Common myeloid progenitor, CD34-positive (primary cell): ENCODE measurements at places on chromosomes 3 and 15.

GRCh38 chr3:100333970-100334487 lies 528 bp upstream of the NIT2 start:
- H3K4me3 ChIP-seq: peak overlapping the region; percentile 64
- H3K36me3 ChIP-seq: peaks cover 5% of the 10 kb centered on the region
- no peaks in the 10 kb centered on the region for H3K27me3 ChIP-seq
- peaks cover 22% of the 10 kb centered on the region for H3K4me1 ChIP-seq
- H3K27ac ChIP-seq: peak overlapping the region; percentile 7

DNA sequence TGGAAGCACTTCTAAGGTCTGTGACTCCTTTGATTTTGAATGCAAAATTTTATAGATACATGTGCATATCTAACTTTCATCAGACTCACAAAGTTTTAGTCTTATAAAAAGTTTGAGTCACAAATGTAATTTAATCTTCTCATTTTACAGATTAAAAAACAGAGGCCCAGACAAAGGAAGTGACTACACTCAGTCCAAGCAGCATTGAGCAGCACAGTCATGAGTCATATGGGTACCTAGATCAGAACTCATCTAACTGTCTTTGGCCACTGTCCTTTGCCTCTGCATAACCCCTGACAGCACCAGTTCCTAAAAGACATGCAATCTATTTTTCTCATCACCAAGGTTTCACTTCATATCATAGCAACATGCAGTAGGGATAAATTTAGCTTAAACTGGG lies 210.7 kb upstream of the KCNH8 start:
- no peaks in the 10 kb centered on the region for H3K27me3 ChIP-seq
- no peak for DNase-seq
- H3K36me3 ChIP-seq: no peaks in the 10 kb centered on the region
- H3K4me1 ChIP-seq: no peaks in the 10 kb centered on the region
- no peak overlapping the region for H3K27ac ChIP-seq

GRCh38 chr3:38560996-38561717 lies 65.0 kb downstream of the EXOG start:
- no peaks in the 10 kb centered on the region for H3K27me3 ChIP-seq
- no peak overlapping the region for H3K4me3 ChIP-seq
- no peaks in the 10 kb centered on the region for H3K36me3 ChIP-seq
- no peak overlapping the region for H3K27ac ChIP-seq

GRCh38 chr3:27990837-27991236 lies 250.6 kb upstream of the CMC1 start:
- no peaks in the 10 kb centered on the region for H3K36me3 ChIP-seq
- no peaks in the 10 kb centered on the region for H3K27me3 ChIP-seq
- H3K4me1 ChIP-seq: no peaks in the 10 kb centered on the region

DNA sequence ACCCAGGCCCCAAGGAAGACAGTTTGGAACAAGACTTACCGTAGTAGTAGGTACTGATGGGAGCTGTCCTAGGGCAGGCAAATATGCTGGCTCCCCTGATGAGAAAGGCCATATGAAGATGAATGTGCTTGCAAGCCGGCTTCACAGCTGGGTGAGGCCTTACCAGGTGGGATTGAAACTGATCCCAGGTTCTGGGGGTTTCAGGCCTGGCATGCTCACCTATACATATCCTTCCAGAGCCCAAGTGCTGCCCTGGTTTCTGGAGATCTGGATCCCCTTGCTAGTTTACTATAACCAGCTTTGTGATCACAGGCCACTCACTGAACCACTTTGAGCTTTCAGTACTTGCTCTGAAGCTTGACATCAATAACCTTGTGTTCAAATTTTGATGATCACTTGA lies 274.3 kb downstream of the EPHB1 start:
- no peaks in the 10 kb centered on the region for H3K36me3 ChIP-seq
- no peak overlapping the region for H3K4me3 ChIP-seq
- H3K4me1 ChIP-seq: no peaks in the 10 kb centered on the region
- no peak for DNase-seq
- no peak overlapping the region for H3K27ac ChIP-seq
- no peaks in the 10 kb centered on the region for H3K27me3 ChIP-seq

GRCh38 chr3:182814419-182815062 lies 21.2 kb downstream of the ATP11B start:
- no peaks in the 10 kb centered on the region for H3K4me1 ChIP-seq
- H3K36me3 ChIP-seq: no peaks in the 10 kb centered on the region
- no peak overlapping the region for H3K4me3 ChIP-seq
- H3K27ac ChIP-seq: no peak overlapping the region
- H3K27me3 ChIP-seq: no peaks in the 10 kb centered on the region

DNA sequence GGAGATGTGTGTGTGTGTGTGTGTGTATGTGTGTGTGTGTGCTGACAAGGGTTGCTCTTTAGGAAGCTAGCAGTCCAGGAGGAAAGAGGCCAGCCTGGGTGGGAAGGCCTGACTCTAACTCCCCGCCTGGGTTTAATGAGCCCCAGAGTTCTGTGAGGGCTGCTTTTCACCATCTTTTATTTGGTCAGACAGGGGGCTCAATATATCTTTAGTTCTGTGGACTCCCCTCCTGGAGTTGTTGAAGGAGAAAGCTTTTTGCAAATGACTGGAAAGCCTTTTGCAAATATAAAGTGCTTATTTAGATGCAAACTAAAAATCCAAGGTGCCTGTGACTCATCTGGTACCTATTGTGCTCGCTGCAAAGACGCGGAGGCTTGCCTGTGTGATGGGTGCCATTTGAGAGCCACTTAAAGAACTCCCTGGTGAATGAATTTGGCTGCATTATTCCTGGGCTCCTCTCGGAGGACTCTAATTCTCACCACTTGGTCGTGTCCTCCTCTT lies 24.5 kb downstream of the DRD3 start:
- no peak overlapping the region for H3K27ac ChIP-seq
- H3K27me3 ChIP-seq: no peaks in the 10 kb centered on the region
- no peaks in the 10 kb centered on the region for H3K36me3 ChIP-seq
- no peak for DNase-seq

- H3K4me3 ChIP-seq: no peak overlapping the region
- H3K36me3 ChIP-seq: no peaks in the 10 kb centered on the region
- no peak for DNase-seq
- H3K27me3 ChIP-seq: peaks cover 64% of the 10 kb centered on the region
- no peaks in the 10 kb centered on the region for H3K4me1 ChIP-seq
- H3K27ac ChIP-seq: no peak overlapping the region
Observed at GRCh38 chr15:101314336-101315125, 19.5 kb upstream of the SNRPA1 start.

- H3K4me3 ChIP-seq: no peak overlapping the region
- peak; percentile 94 for DNase-seq
- H3K36me3 ChIP-seq: peaks cover 7% of the 10 kb centered on the region
- H3K27ac ChIP-seq: no peak overlapping the region
Observed at GRCh38 chr3:45938864-45939263, 4.4 kb upstream of the CXCR6 start.

DNA sequence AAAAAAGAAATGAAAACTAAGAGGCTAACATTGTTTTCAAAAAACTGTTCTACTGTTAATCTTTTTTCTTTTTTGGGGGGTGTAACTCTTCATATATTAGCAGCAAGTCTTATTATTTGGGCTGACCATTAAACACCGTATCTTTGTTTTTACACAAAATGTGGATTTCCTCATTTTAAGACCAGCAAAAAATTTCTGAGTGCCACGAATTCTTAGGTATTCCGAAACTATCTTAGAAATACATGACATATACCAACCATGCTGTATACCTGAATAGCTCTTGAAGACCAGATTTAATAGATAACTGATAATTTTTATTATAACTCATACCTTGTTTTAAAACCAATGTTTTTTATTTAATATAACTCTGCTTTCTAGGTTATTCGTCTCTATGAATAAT lies 620 bp upstream of the TTC23 start:
- H3K4me1 ChIP-seq: peaks cover 25% of the 10 kb centered on the region
- H3K27ac ChIP-seq: no peak overlapping the region
- DNase-seq: no peak
- no peaks in the 10 kb centered on the region for H3K36me3 ChIP-seq

GRCh38 chr3:186440891-186441290 lies 78.9 kb upstream of the DGKG start:
- no peak overlapping the region for H3K27ac ChIP-seq
- no peaks in the 10 kb centered on the region for H3K36me3 ChIP-seq
- no peak overlapping the region for H3K4me3 ChIP-seq
- no peaks in the 10 kb centered on the region for H3K4me1 ChIP-seq
- no peak for DNase-seq

DNA sequence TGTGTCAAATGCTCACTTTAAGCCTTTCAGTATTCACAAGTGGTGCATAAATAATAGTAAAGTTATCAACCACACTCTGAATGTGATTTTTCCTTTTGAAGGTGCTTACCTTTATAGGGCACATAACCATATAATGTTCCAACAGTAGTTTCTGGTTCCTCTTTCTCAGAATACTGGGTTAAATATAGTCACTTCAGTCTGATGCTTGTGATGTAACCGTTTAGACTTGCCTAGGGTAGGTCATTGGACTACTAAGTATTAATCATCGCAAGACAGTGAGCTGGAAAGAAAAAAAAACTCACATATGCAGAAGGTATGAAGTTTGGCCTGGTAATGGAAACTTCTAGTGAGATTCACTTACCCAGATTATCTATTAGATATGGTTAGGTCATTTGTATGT lies 1.9 kb downstream of the KBTBD8 start:
- H3K4me3 ChIP-seq: peak overlapping the region; percentile 90
- H3K4me1 ChIP-seq: peaks cover 12% of the 10 kb centered on the region
- H3K36me3 ChIP-seq: peaks cover 2% of the 10 kb centered on the region
- H3K27ac ChIP-seq: no peak overlapping the region

- H3K27me3 ChIP-seq: peaks cover 16% of the 10 kb centered on the region
- no peak overlapping the region for H3K4me3 ChIP-seq
- no peaks in the 10 kb centered on the region for H3K36me3 ChIP-seq
- DNase-seq: no peak
- no peak overlapping the region for H3K27ac ChIP-seq
- H3K4me1 ChIP-seq: peaks cover 7% of the 10 kb centered on the region
Observed at GRCh38 chr3:9710174-9710739, 6.6 kb downstream of the CPNE9 start.

- no peak overlapping the region for H3K27ac ChIP-seq
- H3K27me3 ChIP-seq: no peaks in the 10 kb centered on the region
- peaks cover 32% of the 10 kb centered on the region for H3K4me1 ChIP-seq
- peak overlapping the region; percentile 71 for H3K4me3 ChIP-seq
- DNase-seq: no peak
- H3K36me3 ChIP-seq: peaks cover 8% of the 10 kb centered on the region
Observed at GRCh38 chr3:128074851-128075521, 22.7 kb downstream of the SEC61A1 start.

DNA sequence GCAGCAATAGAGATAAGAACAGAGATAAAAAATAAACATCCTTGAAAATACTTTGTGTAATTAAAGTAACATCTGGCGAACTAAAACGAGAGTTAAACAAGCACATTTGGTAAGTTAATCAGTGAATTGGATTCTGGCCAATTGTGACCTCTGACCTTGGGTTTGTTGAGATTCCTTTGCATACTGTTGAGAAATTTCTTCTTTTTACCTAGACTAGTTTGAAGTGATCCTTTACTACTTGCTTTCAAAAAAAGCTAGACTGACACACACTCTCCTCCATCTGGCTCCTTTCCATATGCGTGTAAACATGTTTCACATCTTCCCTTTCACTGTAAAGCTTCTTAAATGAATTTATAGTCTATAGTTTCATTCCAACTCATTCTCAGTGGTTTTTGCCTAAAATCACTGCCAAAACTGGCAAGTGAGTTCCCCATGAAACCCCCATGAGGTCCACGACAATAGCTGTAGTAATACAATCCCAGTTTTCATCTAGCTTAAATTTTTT lies 17.3 kb upstream of the GBE1 start:
- no peaks in the 10 kb centered on the region for H3K27me3 ChIP-seq
- no peak for DNase-seq
- H3K4me3 ChIP-seq: no peak overlapping the region
- no peaks in the 10 kb centered on the region for H3K36me3 ChIP-seq
- no peak overlapping the region for H3K27ac ChIP-seq

- H3K27ac ChIP-seq: no peak overlapping the region
- no peaks in the 10 kb centered on the region for H3K4me1 ChIP-seq
- DNase-seq: no peak
Observed at GRCh38 chr3:9676785-9677184, 26.8 kb upstream of the CPNE9 start.

DNA sequence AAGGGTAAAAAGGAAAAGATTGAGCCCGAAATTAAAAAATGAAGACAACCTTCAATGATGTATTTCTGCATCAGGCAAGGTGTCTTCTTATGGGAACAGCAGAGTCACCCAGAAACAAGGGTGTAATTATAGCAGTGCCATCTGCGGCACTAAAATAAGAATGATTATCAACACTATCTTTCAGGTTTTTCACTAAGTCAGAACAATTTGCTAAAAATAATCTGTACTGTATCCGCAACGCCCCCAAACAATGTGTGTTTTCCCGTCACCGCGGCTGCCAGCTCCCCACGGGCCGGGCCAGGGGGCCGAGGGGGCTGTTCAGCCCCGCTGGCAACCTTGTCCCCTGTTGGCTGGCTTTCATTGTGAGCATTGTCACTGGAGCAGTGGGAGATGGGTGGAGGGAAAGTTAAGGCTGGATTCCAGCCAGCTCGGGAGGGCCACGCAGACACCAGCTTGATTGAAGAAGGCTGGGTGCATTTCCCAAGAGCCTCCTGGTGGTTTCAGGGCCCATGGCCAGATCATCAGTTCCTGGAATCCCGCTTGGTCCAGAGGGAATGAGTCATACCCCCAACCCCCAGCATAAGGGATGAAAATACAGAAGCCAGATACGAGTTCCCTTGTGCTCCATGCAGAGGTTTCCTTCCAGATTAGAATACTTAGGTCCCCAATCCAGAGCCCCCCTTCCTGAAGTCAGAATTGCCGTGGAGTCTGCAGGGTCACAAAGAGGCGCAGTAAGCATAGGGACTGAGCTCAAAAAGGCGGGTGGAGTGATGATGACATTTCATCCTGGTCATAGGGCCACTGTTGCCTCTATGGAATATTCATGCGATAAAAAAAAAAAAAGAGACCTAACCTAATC lies 90.2 kb upstream of the KLF13 start:
- H3K4me1 ChIP-seq: peaks cover 19% of the 10 kb centered on the region
- DNase-seq: no peak
- H3K4me3 ChIP-seq: no peak overlapping the region
- H3K27ac ChIP-seq: no peak overlapping the region
- no peaks in the 10 kb centered on the region for H3K27me3 ChIP-seq

- H3K27me3 ChIP-seq: no peaks in the 10 kb centered on the region
- no peak overlapping the region for H3K4me3 ChIP-seq
- H3K4me1 ChIP-seq: no peaks in the 10 kb centered on the region
- no peak for DNase-seq
- peaks cover 14% of the 10 kb centered on the region for H3K36me3 ChIP-seq
Observed at GRCh38 chr3:133593243-133593642, 19.8 kb downstream of the CDV3 start.

GRCh38 chr15:29034151-29034550 lies 148.4 kb downstream of the APBA2 start:
- H3K4me1 ChIP-seq: no peaks in the 10 kb centered on the region
- DNase-seq: no peak
- H3K27ac ChIP-seq: no peak overlapping the region
- H3K4me3 ChIP-seq: no peak overlapping the region
- H3K36me3 ChIP-seq: no peaks in the 10 kb centered on the region

GRCh38 chr3:8937064-8938020 lies 25.9 kb downstream of the RAD18 start:
- no peaks in the 10 kb centered on the region for H3K4me1 ChIP-seq
- no peak overlapping the region for H3K27ac ChIP-seq
- no peak for DNase-seq

GRCh38 chr3:111331912-111332311 lies 210.1 kb upstream of the CD96 start:
- DNase-seq: no peak
- H3K4me1 ChIP-seq: peaks cover 13% of the 10 kb centered on the region
- no peak overlapping the region for H3K4me3 ChIP-seq
- H3K36me3 ChIP-seq: no peaks in the 10 kb centered on the region
